ENCODE measurements at places on chromosomes 16 and 17.

DNA sequence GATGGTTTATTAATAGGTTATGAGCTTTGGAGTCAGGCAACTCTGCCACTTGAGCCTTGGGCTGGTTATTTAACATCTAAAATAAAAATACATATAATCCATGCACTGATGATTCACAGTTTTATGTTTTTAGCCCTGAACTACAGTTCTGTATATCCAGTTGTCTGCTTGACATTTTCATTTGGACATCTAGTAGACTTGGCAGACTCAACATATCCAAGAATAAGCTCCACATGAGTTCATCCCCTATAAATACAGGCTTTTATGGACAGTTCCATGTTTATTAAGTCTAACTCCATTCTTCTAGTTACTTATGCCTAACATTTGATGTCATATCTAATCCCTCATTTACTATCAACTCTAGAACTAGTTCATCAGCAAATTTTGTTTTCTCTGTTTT lies 174.2 kb downstream of the KIF2B start:
- no peak for DNase-seq

DNA sequence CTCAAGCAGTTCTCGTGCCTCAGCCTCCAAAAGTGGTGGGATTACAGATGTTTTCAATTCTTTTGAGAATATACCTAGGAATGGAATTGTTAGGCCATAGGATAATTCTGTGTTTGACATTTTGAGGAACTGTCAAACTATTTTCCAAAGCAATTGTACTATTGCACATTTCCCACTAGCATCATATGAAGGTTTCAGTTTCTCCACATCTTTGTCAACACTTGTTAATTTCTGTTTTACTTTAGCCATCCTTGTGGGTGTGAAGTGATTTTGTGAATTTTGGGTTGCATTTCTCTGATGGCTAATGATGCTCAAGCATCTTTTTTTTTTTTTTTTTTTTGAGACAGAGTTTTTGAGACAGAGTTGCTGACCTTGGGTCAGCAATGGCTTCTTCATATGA lies 6.2 kb downstream of the NT5M start:
- DNase-seq, result no peak

DNA sequence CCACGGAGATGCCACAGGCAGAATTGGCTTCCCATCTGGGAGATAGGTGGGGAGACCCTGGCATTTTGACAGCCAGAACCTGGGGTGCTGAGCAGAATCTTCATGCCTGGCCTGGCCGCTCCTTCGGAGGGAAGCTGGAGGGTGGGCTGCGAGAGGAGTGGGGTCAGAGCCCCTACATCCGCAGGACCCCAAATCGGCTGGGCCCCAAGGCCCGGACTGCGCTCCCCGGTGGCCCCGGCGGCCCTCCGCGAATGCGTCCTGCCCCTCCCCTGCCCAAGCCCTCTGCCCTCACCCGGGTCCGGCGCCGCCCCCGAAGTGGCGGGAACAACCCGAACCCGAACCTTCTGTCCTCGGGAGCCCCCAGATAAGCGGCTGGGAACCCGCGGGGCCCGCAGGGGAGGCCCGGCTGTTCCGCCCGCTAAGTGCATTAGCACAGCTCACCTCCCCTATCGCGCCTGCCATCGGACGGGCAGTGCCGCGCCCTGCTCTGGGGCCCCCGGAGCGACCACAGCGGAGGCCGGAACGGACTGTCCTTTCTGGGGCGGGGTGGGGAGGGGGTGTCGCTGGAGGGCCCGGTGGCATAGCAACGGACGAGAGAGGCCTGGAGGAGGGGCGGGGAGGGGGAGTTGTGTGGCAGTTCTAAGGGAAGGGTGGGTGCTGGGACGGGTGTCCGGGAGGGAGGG lies 850 bp upstream of the PNMT start:
- peak; percentile 30 for DNase-seq

GRCh38 chr17:8872036-8872704 lies 4.7 kb upstream of the PIK3R6 start:
- no peak for DNase-seq

- no peak for DNase-seq
Measured at GRCh38 chr16:54096607-54097006, 190.0 kb downstream of the IRX3 start.

DNA sequence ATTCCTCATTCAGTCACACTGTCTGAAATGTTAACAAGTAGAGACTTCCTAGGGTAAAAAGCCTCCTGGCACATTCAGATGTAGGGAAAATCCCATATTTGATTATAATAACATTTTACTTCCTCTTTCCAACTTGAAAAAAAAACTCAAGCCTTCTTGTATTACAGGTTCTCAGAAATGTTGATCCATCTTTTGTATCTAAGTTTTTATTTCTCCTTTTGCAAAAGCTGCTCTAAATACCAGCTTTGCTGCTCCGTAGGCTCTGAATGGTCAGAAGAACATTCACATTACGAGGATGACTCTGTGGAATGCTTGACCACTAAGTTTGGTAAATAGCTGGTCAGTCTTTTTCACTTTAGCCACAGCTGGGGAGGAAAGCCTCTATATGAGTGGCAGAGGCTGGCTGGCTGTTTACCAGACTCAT lies 13.2 kb upstream of the HEATR6 start:
- no peak for DNase-seq

DNA sequence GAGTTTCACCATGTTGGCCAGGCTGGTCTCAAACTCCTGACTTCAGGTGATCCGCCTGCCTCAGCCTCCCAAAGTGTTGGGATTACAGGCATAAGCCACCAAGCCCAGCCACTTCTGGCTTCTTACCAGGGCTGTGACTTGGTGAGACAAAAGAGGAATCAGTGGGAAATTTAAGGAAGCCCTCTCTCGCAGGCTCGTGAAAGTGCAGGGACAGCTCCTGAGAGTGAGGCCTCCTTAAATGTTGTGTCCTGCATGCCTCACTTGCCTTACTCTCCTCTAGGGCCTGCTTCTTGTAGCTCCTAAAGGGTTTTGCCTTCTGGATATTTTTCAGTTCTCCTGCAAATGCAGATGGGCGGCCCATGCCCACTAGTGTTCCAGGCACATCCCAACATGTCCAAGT lies 5.2 kb downstream of the AHSP start:
- DNase-seq, result no peak

DNA sequence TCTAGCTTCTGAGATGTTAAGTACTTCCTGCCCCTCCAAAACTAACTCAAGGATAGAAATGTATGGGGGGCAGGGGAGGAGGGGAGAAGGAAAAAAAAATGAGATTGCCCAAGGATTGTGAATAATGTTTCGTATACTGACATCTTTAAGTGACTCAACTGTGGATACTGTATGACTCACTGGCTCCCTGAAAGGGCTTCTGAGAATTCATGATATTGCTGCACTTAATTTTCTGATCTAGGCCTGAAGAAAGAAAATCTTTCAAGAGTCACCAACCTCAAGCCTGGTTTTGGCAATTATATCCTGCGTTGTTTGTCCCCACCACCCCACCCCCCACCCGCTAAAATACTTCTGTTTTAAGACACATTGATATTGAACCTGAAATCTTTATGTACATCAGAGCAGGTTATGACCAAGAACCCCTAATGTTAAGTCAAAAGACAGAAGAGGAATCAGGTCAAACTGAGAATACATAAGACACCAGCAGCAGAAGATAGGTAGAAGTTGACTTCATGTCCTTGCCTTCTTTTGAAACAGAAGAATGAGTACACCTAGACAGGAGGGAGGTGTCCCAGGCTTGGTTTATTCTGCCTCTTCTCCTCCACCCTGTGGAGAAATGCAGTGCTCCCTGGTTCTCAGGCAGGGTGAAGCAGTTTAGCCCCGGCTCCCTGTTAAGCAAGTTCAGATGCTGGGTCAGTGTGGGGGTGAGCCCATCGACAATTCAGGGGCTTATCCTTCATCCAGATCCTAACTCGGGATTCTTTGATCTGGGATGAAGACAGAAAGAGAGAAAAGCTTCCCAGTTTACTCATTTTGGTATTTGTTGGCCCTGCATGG lies 3.3 kb upstream of the FBXL20 start:
- no peak for DNase-seq

DNA sequence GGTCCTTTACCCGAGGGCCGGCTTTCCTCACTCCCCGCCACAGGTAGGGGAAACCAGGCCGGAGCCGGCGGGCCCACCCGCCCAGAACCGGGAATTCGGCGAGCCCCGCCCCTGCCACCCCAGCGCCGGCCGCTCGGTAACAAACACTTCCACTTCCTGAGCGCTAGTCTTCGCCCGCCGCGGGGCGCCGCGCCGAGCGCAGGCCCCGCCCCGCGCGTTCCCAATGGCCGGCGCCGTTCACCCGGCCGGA lies 224 bp upstream of the NHERF1 start:
- no peak for DNase-seq

DNA sequence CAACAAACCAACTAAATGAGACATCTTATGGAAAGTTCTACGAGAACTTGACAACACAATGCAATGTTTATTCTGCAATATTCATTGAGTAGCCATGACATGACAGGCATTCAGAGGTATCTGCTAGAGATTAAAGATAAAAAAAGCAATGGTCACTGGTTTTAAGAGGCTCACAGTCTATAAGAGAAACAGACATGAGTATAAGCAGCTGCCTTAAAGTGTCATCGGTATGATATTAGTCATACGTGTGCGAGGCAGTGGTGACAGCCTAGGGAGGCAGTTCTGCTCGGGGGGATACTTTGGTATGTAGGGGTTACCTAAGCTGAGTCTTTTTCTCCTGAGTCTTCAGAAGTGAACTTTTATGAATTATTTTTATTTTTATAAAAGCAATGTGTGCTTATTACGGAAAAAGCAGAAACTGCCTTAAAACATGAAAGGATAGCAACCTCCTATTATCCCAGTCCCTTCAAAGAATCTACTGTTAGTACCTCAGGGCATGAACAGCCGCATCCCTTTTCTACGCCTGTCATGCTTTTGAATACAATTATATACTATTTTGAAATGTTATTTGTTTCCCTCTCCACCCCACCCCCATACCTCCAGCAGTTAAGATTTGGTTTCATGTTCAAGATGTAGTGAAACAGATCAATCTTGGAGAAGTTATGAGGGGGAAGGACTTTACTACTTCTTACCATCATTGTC lies 7.7 kb downstream of the ST6GALNAC1 start:
- no peak for DNase-seq

DNA sequence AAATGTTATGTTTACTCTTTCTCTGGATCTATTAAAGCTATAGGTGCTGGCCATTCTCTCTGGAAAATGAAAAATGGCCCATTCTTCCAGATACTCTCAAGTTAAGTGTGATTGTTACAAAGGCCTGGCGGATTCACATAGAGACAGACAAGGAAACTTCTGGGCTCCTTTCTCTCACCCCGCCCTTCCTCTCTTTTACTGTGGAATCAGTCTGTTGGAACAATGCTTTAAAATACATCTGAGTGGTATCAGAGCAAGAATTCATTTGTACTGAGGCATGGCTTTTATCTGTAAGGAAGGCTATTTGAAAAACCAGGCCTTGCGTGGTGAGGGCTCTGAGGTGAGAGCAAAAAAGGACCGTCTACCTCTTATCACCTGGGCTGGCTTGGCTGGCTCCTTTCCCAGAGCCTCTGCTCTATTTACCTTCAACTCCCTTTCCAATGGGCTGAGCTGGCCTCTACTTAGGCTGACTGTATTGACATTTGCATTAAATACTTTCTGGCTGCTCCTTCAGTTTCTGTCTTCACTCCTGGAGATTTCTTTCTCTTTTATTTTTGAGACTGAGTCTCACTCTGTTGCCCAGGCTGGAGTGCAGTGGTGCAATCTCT lies 274.0 kb downstream of the PHKB start:
- DNase-seq, result no peak

DNA sequence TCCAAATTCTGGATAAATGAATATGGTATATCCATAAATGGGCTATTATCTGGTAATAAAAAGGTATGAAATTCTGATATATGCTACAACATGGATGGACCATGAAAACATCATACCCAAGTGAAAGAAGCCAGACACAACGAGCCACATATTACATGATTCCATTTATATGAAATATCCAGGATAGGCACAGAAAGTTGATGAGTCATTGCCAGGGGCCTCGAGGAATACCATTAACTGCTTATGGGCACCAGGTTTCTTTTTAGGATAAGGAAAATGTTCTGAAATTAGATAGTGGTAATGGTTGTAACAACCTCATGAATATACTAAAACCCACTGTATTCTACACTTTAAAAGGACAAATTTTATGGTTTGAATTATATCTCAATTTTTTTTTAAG lies 123.2 kb downstream of the PITPNC1 start:
- no peak for DNase-seq

DNA sequence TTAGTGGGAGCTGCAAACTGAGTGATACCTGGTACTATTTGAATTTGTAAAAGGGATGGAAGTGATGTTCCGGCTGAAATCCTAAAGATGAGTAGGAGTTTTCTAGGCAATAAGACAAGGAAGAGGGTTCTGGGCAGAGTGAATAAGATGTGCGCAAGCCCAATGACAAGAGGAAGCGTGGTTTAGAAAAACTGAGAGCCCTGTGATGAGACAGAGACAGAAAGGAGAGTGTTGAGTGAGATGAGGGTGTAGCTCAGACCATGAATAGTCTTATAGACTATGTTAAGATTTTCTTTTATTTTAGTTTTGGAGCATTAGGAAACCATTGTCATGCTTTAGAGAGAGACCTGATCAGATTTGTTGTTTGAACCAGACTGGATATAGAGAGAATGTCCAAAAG lies 50.2 kb downstream of the COX10 start:
- no peak for DNase-seq

DNA sequence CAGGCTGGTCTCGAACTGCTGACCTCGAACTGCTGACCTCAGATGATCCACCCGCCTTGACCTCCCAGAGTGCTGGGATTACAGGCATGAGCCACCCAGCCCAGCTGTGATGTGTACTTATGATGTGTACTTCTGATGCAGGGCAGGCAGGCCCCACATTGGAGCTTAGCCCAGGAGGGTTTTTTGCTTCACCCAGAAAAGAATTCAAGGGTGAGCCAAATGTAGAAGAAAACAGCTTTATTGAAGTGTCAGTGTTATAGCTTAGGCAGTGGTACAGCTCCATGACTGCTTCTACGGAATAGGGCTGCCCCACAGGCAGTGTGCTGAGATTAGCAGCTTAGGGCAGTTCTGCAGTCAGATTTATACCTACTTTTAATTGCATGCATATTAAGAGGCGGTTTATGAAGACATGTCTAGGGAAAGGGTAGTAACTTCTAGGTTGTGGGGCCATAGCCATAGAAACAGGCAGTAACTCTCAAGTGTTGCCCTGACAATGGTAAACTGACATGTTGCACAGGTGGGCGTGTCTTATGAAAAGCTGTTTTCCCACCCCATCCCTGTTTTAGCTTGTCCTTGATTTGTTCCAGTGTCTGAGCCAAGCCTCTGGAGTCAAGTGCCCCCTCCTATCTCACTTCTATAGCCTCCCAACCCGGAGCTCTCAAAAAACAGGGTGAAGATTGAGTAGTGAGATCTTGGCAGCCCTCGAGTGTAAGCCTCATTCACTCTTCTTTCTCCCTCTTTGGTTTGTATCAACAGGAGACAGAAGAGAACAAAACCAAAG lies 24.1 kb upstream of the POLR3E start:
- no peak for DNase-seq

Measured in stimulated activated CD4-positive, alpha-beta T cell treated with anti-CD3 and anti-CD28 coated beads, Interleukin-4, amount 100 ng/mL, for 1 hour (primary cell).